ENCODE measurements at places on chromosomes 5 and 9. TPM values are rescaled to one million over a fixed set of nuclear protein-coding genes. Genes with fewer than 3 reads are reported as not detected.

Gene LRRC19
- not detected for total RNA-seq

DNA sequence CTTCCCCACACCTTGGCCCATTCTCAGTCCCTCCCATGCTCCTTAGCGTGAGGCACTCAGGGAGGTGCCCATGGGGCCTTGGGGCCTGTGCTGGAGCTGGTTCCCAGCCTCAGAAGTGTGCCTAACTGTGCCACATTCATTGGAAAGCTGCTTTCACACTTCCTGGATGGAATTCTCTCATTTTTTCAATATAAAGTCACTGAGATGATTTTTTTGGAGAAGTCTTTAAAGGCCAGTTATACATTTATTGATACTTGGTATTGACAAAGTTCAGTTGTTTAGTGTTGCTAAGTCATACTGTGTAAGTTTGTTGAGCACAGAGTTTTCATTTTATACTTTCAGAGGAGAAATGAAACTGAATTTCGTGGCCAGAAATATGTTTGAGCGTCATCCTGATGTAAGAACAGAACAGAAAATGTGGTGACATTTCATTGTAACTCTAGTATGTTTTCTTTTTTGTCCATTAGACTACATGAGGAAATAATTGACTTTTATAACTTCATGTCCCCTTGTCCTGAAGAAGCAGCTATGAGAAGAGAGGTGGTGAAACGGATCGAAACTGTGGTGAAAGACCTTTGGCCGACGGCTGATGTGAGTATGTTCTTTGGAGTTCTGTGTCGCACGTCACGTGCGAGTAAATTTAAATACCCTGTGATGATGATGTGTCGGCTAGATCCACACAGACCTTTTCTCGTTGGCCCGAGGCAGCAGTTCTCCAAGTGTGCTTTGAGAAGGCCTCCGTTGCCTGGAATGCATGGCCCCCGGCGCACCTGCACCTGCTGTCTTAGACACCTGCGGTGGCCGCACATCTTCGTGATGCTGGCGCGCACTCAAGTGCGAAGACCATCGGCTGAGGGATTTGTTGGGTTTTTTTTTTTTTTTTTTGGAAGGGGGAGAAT is 24.1 kb downstream of the TENT4A start:
- DNase-seq: no peak

Gene DNAJC18
- total RNA-seq: 14.8 TPM

Gene SCAMP1
- total RNA-seq: 32.8 TPM

- no peak for DNase-seq
Measured at GRCh38 chr5:139387611-139388197, 2.0 kb downstream of the MZB1 start.

GRCh38 chr9:105647595-105648349 is 14.5 kb upstream of the TAL2 start:
- DNase-seq: no peak

- DNase-seq: no peak
Measured at GRCh38 chr5:151724360-151724759, 34.1 kb downstream of the ATOX1 start.

- no peak for DNase-seq
Measured at GRCh38 chr5:56080375-56081052, 85.8 kb upstream of the IL6ST start.

- DNase-seq: no peak
Measured at GRCh38 chr9:83449166-83449565, 89.0 kb downstream of the FRMD3 start.

DNA sequence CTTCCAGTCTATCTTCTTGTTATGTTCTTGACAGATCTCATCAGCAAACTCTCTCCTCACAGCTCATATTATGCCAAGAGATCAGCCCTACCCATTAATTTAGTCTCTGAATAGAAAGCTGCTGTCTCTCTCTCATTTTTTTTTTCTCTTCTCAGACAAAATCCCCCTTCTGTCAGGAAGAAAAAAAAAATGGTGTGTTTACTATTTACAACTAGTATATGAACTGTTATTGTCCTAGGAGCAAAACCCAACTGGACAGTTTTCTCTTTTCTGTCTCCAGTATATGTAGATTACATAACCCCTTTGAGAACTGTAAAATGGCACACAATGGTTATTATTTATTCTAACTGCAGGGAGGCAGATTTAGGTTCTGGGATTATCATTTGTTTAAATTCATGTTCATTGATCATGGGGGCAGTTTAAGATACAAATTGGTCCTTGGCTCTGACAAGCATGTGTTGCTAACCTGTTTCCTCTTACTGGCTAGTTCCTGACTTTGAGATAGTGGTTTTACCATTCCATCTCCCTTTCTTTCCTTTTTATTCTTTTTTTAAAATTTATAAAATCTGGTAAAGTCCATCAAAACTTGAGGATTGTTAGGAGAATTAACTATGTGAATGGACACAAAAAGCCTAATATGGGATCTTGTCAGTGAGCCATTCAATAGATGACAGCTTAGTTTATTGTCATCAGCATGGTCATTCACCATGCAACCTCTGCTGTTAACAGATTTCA is 210.0 kb upstream of the PAPPA start:
- DNase-seq: no peak

DNA sequence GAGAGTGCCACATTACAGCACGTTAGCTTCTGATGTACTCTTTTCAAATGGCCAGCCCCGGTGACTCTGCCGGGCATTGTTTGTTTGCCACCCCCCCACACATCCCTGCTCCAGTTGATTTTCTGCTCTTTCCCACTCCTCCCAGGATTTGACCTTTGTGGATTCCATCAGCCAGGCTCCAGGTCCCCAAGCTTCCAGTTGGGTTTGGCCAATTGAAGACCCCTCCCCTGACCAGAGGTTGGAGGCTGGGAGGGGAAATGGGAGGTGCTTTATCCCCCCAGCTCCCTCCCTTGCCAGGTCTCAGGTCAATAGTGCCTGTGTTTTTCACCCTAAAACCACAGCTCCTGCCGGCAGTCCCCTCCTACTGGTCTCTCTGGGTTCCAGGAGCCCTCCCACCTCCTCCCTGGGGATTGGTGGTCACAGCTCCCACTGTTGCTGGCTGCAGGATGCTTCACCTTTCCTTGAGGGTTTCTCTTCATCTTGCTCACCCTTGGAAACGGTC is 34.9 kb downstream of the IRF1 start:
- no peak for DNase-seq

Gene CDH6
- 2.2 TPM for total RNA-seq

Gene FRRS1L
- total RNA-seq: 5.7 TPM

Gene NIPAL4
- 1.8 TPM for total RNA-seq

DNA sequence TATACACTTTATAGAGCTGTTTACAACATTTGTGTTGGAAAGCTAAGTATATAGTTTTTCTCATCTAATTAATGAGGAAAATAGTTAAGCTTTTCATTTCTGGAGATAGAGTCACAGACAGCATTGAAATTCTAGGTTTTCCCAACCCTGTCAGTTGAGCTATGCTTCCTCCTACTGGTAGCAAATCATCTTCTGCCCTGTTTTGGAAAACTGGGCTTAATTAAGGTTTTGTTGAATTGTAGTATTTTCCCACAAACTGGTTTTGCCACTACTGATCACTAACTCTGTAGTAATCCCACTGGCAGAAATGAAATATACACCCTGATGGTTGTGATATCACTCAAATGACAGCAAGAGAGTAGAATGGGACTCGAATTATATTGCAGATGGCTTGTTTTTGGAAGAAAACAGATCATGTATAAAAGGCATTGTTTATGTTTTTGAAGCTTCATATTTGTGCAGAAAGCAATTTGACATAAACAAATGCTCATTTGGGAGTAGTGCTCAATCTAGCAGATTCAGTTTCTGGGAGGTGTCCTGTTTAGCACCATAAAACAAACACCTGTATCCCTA is 46.6 kb downstream of the CD180 start:
- no peak for DNase-seq

- DNase-seq: no peak
Measured at GRCh38 chr5:40630126-40630525, 49.6 kb upstream of the PTGER4 start.

DNA sequence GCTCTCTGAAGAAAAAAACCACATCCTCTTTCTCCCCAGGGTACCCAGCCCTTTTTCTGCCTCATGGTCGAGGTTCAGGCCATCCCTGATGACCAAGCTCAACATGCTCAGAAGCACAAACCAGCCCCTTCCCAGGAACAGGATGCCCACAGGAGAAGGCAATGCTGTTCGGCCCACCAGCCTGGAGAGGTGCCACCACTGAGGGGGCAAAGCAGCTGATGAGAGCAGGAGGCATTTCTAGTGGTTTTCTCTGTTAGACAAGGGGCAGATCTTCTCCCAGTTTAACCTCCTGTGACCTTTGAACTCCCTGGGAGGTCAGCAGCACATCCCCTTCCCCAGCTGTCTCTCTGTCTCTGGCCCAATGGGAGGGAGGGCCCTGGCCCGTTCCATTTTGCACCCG is 73.0 kb downstream of the PAX5 start:
- no peak for DNase-seq

GRCh38 chr9:72586388-72587130 is 65.2 kb downstream of the TMC1 start:
- DNase-seq: no peak

GRCh38 chr5:78915170-78915569 is 69.9 kb downstream of the ARSB start:
- DNase-seq: no peak

DNA sequence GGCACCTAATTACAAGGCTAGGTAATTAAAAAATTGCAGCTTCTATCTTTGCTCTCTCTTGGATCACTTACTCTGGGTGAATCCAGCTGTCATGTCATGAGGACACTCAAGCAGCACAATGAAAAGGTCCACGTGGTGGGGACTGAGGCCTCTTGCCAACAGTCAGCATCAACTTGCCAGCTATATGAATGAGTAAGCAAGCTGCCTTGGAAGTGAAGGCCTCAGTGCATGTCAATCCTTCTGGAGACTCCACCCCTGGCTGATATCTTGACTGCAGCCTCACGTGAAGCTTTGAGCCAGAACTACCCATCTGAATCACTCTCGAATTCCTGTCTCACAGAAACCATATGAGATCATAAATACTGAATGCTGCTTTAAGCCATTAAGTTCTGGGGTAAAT is 140.5 kb downstream of the SNX18 start:
- peak; percentile 31 for DNase-seq

DNA sequence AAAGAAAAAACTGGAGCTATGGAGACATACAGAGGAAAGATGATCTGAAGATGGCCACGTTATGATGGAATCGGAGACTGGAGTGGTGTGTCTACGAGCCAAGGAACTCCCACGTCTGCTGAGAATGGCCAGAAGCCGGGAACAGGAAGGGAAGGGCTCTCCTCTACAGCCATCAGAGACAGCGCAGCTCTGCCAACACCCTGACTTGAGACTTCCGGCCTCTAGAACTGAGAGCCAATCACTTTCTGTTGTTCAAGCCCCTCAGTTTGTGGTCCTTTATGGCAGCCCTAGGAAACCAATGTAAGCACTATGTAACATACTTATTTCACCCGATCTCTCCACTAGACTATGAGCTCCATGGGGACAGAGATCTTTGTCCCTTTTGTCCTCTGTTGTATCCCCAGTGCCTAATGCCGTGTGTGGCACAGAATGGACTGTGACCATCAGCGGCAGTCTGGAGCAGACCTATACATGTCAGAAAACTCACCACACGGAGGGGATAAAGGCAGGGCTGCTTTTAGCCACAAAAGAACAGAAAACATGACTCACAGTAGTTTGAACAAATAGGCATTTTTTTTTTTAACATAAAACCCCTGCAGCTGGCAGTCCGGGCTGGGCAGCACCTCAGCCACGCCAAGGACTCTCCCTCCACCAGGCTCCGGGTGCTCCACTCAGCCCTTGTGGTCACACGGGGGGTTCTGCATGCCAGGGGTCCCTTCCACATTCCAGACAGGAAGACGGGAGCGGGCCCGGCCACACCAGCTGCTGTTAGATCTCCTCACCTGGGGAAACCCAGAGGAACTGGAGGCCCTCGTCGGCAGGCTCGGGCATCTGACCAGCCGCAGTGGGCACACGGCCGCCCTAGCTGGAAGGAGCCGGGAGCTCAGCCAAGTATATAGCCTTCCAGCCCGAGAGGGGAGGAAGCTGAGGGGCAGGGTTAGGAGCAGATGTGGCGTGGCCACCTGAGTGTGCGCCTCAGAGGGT is 16.1 kb upstream of the MXD3 start:
- DNase-seq: peak; percentile 76

- DNase-seq: peak; percentile 54
Measured at GRCh38 chr9:134025606-134026541, 593 bp downstream of the BRD3OS start.

GRCh38 chr9:94081864-94082463 is 2.3 kb upstream of the PTPDC1 start:
- no peak for DNase-seq

GRCh38 chr5:159764283-159765134 is 151.8 kb upstream of the ADRA1B start:
- peak; percentile 65 for DNase-seq

GRCh38 chr9:36163786-36164170 is 5.4 kb upstream of the CCIN start:
- no peak for DNase-seq

DNA sequence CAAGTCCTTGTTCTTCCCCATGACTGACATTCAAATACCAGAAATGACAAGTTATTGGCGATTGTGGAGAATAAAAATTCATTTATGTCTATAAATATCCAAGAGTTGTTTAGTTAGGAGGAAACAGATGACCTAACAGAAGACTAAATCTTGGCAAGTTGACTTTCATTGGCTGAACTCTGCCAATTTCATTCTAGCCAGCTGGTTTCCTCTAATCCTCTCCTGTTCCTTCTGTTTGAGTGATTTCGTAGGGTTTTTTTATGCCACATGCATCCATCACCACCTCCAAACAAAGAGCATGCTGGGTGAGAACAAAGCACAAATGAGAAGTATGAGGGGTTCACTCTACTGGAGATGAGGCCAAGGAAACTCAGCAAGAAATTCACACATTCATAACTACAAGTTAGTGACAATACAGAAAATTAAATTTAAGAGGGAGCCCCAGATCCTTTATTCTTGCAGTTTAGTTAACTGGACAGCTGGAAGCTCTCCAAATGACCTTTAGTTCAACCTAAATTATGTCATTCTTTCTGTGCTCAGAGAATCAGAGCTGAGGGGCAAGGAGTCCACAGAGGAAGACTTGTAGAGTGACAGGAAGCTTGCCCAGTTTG is 932.0 kb downstream of the TLE4 start:
- DNase-seq: no peak

DNA sequence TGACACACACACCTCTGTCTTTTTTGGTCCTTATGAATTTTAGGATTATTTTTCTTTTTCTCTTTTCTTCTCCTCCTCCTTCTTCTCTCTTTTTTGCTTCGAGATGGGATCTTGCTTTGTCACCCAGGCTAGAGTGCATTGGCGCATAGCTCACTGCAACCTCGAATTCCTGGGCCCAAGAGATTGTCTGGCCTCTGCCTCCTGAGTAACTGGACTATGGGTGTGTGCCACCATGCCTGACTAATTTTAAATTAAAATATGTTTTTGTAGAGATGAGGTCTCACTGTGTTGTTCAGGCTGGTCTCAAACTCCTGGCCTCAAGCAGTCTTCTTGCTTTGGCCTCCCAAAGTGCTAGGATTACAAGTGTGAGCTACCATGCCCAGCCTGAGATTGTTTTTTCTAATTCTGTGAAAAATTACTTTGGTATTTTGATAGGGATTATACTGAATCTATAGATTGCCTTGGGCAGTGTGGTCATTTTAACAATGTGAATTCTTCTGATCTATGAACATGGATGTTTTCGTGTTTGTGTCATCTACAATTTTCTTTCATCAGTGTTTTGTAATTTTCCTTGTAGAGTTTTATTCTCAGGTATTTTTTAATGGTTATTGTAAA is 7.7 kb downstream of the AHRR start:
- no peak for DNase-seq

Gene PCDHA1
- total RNA-seq: not detected

- DNase-seq: no peak
Measured at GRCh38 chr5:143222287-143223231, 180.9 kb downstream of the NR3C1 start.
